ENCODE measurements at places on chromosomes 6 and 20. TPM values are rescaled to one million over a fixed set of nuclear protein-coding genes. Genes with fewer than 3 reads are reported as not detected.

Gene BANF2
- polyA plus RNA-seq = not detected

Gene CLIC5
- 259 TPM for polyA plus RNA-seq

Gene PRRT1
- polyA plus RNA-seq = 4.0 TPM

Gene HLA-DRA
- polyA plus RNA-seq = 87.9 TPM

Gene BPI
- polyA plus RNA-seq = 1.3 TPM

Gene SOX18
- 10.3 TPM for polyA plus RNA-seq

Gene CLPSL1
- polyA plus RNA-seq = 1.3 TPM

Gene CST5
- 0.35 TPM for polyA plus RNA-seq

Gene FBXO9
- polyA plus RNA-seq = 92.4 TPM

Gene MAN1A1
- polyA plus RNA-seq = 102 TPM

Gene GRM1
- polyA plus RNA-seq = 0.20 TPM

Gene COMMD7
- 73.7 TPM for polyA plus RNA-seq

Gene ADGRF1
- polyA plus RNA-seq = 61.3 TPM

Gene ARMH2
- 0.09 TPM for polyA plus RNA-seq

Gene LCA5
- polyA plus RNA-seq = 12.0 TPM

Gene MYO6
- polyA plus RNA-seq = 112 TPM

Gene RAET1G
- polyA plus RNA-seq = 1.1 TPM

Gene PPP1R3G
- 2.9 TPM for polyA plus RNA-seq

Gene SEL1L2
- not detected for polyA plus RNA-seq

Measured in right renal pelvis (tissue), 4 donors.